ENCODE measurements at places on chromosomes 5 and 9.

GRCh38 chr9:14170392-14170931 lies 143.5 kb downstream of the NFIB start:
- no peak for DNase-seq

- no peak for DNase-seq
Measured at GRCh38 chr5:8012131-8012977, 143.4 kb downstream of the MTRR start.

DNA sequence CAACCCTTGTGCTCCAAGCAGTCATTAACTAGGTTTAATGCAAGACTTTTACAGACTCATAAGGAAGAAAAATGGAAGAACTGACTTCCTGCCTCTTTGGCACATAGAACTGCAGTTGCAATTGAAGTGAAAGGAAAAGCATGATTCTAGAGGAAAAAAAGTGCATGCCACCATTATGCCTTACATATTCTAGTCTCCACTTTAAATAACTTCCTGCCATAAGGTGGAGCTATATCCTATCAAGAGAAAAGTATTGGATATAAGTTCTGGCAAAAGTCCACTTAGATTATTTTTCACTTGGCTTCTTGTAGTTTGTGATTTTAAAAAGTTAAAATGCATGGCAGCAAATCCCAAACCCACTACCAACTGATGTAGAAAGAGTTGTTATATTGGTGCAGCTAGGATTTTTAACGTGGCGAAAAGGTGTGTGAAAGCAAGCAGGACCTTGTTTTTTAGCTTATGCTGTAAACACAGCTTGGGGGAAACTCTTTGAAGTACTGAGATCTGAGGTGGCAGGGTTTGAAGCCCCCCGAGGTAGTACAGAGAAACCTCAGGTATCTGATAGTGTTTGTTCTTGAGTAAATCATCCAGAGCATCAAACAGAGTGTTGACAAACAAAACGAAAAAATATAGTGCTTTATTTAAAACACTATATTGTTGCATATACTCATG lies 117.9 kb downstream of the ANXA1 start:
- DNase-seq, result no peak

- DNase-seq, result no peak
Measured at GRCh38 chr5:108696407-108696806, 51.3 kb upstream of the FER start.

DNA sequence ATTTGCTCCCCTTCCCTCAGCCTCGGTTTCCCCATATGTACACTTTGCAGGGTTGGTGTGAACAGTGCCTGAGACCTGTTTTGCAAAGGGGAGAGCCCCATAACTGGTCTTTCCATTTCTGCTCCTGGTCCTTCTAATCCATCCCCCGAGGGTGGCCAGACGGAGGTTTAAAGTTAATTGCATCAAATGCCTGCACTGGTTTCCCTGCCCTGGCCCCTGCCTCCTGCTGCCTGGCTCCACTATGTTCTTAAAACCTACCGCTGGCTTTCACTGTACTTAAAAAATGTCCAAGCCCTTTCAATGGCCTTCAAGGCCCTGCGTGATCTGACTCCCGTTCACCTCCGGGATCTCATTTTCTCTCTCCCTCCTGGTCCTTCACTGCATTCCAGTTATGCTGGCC lies 183.0 kb downstream of the RGS3 start:
- DNase-seq, result no peak

GRCh38 chr9:132857031-132857430 lies 21.1 kb downstream of the AK8 start:
- no peak for DNase-seq

DNA sequence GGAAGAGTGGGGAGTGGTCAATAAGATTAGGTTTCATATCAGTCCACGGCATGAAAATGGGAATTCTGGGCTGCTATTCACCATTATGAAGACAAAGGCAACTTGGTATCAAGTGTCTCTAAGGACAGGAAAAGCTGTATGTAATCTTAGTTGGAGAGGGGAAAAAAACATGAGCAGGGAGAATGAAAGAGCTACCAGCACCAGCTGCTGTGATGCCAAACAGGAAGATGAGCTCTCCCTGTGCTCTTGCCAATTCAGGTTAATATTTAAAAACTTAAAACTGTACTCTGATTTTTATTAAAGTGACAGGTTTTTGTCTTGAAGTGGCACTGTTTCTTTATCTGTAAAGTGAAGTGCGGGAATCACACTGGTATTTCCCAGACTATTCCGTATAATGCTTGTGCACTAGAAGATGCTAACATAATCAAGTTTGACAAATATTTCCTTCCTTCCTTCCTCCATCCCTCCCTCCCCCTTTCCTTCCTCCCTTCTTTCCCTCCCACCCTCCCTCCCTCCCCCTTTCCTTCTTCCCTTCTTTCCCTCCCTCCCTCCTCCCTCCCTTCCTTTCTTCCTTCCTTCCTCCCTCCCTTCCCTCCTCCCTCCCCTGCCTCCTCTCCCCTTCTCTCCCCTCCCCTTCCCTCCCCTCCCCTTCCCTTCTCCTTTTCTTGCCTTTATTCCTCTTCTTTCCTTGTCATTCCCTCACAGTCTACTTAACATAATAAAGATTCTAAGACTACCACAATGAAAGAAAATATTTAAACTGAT lies 1383.0 kb upstream of the C9orf72 start:
- DNase-seq, result no peak

DNA sequence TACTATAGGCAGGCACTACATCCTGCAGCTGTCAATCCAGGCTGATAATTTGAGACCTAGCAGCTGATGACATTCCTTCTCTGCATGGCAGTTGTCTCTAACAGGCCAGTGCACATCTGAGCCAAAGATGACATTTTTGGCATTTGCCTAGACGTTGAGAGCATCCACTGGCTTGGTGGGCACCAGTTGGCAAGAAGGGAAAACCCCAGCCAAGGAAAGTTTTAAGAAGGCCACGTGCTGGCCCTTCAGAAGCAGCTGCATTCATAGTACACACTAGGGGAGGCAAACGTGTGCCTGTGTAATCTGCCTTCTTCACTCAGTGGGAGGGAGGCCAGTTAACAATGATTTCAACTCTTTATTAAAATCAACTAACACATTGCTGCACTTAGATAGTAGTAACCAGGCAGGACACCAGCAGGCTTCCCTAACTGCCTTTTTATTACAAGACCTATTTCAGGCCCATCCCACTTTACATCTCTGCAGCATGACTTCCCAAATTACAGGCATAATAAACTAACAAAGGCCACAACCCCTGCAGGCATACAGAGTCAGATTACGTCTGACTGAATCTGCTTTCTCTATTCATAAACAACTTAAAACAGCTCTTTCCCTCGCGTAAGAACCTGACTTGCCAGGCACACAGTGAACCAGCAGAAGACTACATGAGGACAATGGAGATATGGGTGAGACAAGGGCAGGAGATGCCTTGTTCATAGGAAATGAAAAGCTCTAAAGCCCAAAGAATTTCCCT lies 576.3 kb downstream of the PDE4D start:
- DNase-seq, result no peak

DNA sequence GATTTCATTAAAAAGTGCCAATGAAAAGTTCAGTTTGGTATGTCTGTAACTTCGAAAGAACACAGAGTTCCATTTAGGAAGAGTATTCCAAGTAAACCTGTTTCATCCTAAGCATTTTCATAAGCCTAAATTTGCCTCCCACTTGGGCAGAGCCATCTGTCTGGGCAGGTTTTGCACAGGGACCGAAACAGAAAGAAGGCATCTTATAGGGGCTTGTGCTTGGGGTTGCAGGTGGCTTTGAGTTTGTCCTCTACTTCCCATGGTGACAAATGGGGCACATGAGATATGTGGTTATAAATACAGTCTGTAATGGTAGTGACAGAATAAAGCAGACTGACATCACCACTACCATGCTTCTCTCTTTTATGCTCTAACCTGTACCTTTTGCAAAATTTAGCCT lies 63.7 kb downstream of the MCTP1 start:
- DNase-seq, result no peak
